ENCODE measurements at places on chromosomes 1 and 21. TPM values are rescaled to one million over a fixed set of nuclear protein-coding genes. Genes with fewer than 3 reads are reported as not detected.

Gene LIPI
- total RNA-seq = not detected

Gene FCRLA
- total RNA-seq = 1.5 TPM

Gene AGMAT
- 0.99 TPM for total RNA-seq

Gene VANGL1
- 11.9 TPM for total RNA-seq

Gene CD247
- not detected for total RNA-seq

Gene RAD54L
- 0.50 TPM for total RNA-seq

Gene KRTAP10-9
- not detected for total RNA-seq

Gene PCP4
- total RNA-seq = not detected

Gene PLEKHN1
- 0.33 TPM for total RNA-seq
